NCI-H146 (cell line): ENCODE measurements at places on chromosomes 5 and 9.

DNA sequence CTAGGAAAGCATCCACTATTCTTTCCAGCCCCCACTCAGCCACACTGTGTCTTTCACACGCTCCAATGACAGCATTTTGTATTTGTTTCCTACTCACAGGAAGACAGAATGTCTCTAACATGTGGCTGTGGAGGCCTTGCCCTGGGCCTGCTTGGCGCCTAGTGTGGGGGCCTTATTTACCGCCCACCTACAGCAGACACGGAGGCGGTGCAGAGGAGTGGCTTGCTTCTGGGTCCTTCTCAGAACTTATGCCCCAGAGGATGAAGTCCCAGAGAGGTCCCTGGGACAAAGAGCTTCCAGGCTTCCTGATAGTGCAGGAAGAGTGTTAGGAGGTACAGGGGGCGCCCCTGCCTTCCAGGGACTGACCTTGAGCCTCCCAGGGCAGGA is 8.5 kb upstream of the MRNIP start:
- no peak for DNase-seq

GRCh38 chr5:178474562-178475184 is 115.5 kb downstream of the COL23A1 start:
- DNase-seq = no peak

DNA sequence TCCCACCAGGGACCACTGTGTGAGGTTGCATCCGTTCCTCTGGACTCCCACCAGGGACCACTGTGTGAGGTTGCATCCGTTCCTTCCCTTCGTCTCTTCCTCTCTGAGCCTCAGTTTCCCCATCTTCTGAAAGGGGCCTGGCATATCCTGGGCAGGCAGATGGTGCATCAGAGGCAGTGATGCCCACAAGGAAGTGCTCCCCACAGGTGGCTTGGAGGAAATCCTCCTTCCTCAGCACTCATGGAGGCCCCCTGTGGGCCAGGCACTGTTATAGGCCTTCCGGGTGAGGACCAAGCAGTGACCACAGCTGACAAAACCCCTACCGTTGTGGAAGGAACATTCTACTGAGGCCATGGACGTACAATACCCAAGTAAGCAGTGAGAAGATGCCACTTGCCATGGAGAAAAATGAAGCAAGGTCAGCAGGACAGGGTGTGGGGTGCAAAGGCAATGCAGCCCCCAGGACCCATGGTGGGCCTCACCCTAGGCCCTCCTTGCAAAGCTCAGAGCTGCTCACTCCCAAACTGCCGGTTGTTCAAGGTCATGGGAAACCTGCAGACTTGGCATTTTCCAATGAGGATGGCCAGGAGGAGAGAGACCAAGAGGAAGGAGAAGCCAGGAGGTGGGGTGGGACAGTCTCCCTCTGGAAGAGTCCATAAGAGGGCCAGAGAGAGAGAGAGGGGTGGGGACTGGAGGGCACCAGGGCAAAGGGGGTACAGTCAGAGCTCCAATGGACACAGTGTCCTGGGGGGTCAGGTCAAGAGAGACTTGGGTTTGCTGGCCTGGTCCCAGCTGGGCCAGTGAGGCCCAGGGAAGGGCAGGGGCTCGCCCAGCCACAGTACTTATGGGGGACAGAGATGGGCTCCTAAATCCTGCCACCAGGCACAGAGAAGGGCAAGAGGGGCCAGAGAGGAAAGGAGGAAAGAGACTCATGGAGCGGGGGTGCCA is 51.1 kb downstream of the C9orf50 start:
- DNase-seq = no peak

- no peak for DNase-seq
Measured at GRCh38 chr5:126360467-126360866, 62.7 kb upstream of the GRAMD2B start.

DNA sequence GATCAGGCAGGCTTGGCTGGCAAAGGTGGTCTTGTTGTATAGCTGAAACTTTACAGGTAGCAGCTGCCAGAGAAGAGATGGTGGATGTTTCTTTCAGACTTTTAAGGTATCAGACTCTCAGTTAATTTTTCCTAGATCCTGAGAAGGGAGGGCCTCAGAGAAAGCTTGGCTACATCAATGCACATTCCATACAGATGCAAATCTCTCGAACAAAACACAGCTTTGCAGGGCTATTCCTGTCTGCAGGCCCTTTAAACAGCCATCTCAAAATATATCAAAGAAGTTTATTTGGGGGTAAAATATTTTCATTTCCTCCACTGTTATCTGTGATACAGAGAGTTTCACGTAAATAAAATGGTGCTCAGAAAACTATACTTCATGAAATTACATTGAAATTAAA is 1584.4 kb downstream of the EFNA5 start:
- DNase-seq = no peak
